ENCODE measurements at places on chromosomes 11 and 22. TPM values are rescaled to one million over a fixed set of nuclear protein-coding genes. Genes with fewer than 3 reads are reported as not detected.

Gene WBP2NL
- 2.1 TPM for total RNA-seq

Gene MPPED1
- not detected for total RNA-seq

Gene PGA4
- not detected for total RNA-seq

Gene UBQLNL
- not detected for total RNA-seq

Gene NNMT
- total RNA-seq = not detected

Gene ANO5
- 0.22 TPM for total RNA-seq

Gene CLCF1
- total RNA-seq = 1.1 TPM

Gene A4GALT
- 0.19 TPM for total RNA-seq

Gene OR10V1
- total RNA-seq = not detected

Gene MAPK11
- 20.9 TPM for total RNA-seq

Gene PPP2R5B
- 43.0 TPM for total RNA-seq

Gene SYCE3
- total RNA-seq = 0.65 TPM

Gene P2RX6
- not detected for total RNA-seq

Gene PRG3
- not detected for total RNA-seq

Gene SYT13
- total RNA-seq = not detected

Gene TREH
- total RNA-seq = not detected

Gene VSIG10L2
- total RNA-seq = not detected

Gene OR5B21
- 3.6 TPM for total RNA-seq

Gene SLC37A2
- total RNA-seq = 2.6 TPM

Gene HTR3A
- total RNA-seq = not detected

Gene TBX10
- total RNA-seq = not detected

Gene NCAM1
- not detected for total RNA-seq

Gene HORMAD2
- not detected for total RNA-seq

Gene POU2AF2
- 0.42 TPM for total RNA-seq

Gene PTPRCAP
- total RNA-seq = 228 TPM

Gene GUCY1A2
- 0.08 TPM for total RNA-seq

Gene TBX1
- not detected for total RNA-seq

Gene OR52I1
- 0.13 TPM for total RNA-seq

Gene CWF19L2
- 15.1 TPM for total RNA-seq

Gene NLRP14
- not detected for total RNA-seq

Gene CD3D
- 365 TPM for total RNA-seq

Gene TUBA8
- 6.6 TPM for total RNA-seq

Gene SERPING1
- not detected for total RNA-seq

Gene ABCC8
- total RNA-seq = not detected

Gene FOLH1
- not detected for total RNA-seq

Gene KIAA1671
- total RNA-seq = 5.9 TPM

Gene RIC8A
- total RNA-seq = 139 TPM

Gene OR51F1
- total RNA-seq = not detected

Gene GLYATL1B
- not detected for total RNA-seq

Gene CNTF
- 5.5 TPM for total RNA-seq

Gene OR10D3
- not detected for total RNA-seq

Gene TSGA10IP
- total RNA-seq = not detected

Gene IL10RA
- total RNA-seq = 108 TPM

Gene TTC12
- 8.5 TPM for total RNA-seq

Gene CACNA1I
- 5.3 TPM for total RNA-seq

Gene KCNK4
- not detected for total RNA-seq
